RKO (cell line): ENCODE measurements at places on chromosomes 3 and 15.

- no peak for DNase-seq
Measured at GRCh38 chr3:179687967-179688535, 35.2 kb downstream of the USP13 start.

DNA sequence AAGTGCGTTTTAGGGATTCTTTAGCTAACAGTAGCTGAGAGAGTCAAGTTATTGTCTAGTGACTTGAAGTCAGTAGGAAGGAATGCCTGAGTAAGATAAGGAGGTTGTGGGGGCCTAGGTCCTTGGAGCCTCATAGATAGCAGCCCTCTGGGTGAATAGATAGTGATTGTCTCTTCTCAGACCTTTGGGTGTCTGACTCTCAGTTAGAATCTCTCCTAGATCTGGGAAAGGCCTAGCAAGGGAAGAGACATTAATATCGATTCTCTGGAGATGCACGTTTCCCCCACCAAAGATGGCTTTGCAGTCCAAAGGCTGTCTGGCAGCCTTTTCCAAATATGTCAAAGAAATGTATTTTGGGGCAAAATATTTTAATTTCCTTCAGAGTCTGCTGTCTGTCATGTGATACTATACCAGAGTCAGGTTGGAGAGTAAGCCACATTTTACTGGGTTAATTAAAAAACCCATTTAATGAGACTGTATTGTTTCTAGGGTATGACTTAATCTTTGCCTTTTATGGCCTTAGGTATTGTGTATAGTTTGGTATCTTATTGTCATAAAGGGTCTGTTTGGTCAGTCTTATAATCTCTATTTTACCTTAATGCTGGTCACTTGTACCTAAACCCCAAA is 92.2 kb downstream of the ST6GAL1 start:
- DNase-seq: no peak

GRCh38 chr3:4224331-4224730 is 78.8 kb upstream of the SETMAR start:
- DNase-seq: no peak

DNA sequence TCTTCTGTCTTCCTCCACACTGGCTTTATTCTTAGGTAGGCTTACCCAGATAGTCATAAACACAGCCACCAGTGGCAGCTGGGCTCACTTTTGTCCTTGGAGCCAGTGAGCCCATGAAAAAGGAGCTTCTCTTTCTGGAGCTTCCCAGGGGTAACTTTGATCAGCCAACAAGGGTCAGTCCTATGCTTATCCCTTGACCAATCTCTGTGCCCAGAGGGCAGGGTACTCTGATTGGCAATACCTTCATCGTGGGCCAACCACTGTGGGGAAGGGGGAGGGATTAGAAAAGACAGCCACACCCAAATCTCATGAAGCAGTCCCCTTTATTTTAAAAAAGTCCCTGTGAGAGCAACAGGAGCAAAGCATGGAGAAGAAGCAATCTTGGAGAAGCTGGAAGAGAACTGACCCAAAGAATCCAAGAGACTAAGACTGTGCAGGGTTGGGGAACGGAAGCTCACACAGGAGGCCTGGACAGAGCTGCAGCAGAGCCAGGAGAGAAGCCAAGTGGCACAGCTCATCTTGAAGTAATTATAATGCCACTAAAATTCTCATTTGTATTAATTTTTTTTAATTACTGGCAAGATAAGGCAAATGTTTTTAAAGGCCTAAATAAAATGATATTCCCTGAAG is 70.4 kb downstream of the SSUH2 start:
- DNase-seq: no peak

GRCh38 chr3:30984855-30985749 is 90.6 kb upstream of the GADL1 start:
- no peak for DNase-seq
